ENCODE measurements at places on chromosomes 11 and 22. TPM values are rescaled to one million over a fixed set of nuclear protein-coding genes. Genes with fewer than 3 reads are reported as not detected.
A peak's percentile ranks its signal among the peaks of the same experiment; 100 is the strongest.

The MEI1 gene
- total RNA-seq = 0.36 TPM

The NPAS4 gene
- total RNA-seq = not detected

DNA sequence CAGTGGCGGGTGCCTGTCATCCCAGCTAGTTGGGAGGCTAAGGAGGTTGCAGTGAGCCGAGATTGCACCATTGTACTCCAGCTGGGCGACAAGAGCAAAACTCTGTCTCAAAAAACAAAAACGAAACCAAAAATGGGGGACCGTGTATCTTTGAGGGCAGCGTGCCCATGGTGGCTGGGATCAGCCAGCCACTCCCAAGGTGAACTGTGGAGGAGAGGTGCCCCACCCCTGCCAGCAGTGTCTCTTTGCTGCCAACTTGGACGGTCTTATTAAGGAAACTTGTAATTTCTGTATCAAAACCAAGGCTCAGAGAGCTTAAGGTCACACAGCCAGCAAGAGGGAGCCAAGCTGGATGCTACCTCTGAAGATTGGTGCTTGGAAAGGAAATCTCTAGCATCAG, 147.7 kb downstream of the CACNA1I start:
- H3K4me1 ChIP-seq = peaks cover 19% of the 10 kb centered on the region
- no peaks in the 10 kb centered on the region for H3K27me3 ChIP-seq
- no peak overlapping the region for H3K4me3 ChIP-seq
- peak overlapping the region; percentile 5 for H3K27ac ChIP-seq

- no peaks in the 10 kb centered on the region for H3K27me3 ChIP-seq
- H3K36me3 ChIP-seq = no peaks in the 10 kb centered on the region
- H3K27ac ChIP-seq = no peak overlapping the region
- no peaks in the 10 kb centered on the region for H3K4me1 ChIP-seq
- H3K4me3 ChIP-seq = no peak overlapping the region
These were observed 47.2 kb upstream of the SLC5A12 start for GRCh38 chr11:26769027-26769426.
